Jurkat, Clone E6-1 (cell line): ENCODE measurements at places on chromosomes 12 and 14.

- DNase-seq: no peak
These were observed 12.5 kb upstream of the INF2 start for GRCh38 chr14:104676694-104677511.

DNA sequence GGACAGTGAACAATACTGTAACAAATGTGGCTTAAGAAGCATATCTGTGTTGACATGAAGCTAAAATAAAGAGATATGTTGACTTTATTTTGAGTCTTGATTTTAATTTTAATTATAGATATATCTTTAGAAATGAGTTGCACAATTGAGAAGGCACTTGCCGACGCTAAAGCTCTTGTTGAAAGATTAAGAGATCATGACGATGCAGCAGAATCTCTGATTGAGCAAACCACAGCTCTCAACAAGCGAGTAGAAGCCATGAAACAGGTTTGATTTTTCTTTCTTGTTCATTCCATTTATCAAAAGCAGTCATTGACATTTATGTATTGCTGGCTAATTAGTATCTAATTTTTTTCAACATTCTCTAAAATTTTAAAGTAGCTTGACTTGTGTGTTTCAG is 15.8 kb downstream of the FGFR1OP2 start:
- no peak for DNase-seq

DNA sequence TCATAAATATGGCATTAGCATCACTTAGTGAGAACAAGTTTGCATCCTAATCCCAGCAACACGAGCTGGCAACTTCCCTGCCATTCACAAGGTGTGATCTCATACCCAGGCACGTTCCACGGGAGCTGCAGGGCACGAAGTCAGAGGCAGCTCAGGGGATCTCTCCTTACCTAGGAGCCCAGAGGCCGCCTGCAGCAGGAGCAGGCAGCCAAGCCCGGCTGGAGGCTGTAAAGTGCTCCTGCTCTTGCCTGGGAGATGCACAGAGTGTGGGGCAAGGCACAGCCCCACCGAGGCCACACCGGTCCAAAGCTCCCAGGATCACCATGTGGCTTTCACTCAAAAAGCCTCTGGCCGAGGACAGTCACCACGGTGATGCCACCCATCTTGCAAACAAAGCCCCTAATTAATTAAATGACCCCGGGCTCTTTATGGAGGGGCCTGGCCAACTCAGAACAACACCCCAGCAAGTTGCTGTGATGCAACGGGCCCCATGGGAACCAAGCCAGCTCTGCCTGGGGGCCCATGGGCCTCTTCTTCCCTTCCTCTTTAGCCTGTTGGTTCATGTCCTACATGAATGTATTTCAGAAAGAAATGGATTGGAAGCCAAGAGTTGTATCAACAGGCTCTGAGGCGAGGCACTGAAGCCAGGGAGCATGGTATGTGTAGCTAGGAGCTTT is 26.5 kb downstream of the NUAK1 start:
- DNase-seq: no peak

- DNase-seq: no peak
These were observed 39.9 kb upstream of the BICDL1 start for GRCh38 chr12:119949145-119949544.

DNA sequence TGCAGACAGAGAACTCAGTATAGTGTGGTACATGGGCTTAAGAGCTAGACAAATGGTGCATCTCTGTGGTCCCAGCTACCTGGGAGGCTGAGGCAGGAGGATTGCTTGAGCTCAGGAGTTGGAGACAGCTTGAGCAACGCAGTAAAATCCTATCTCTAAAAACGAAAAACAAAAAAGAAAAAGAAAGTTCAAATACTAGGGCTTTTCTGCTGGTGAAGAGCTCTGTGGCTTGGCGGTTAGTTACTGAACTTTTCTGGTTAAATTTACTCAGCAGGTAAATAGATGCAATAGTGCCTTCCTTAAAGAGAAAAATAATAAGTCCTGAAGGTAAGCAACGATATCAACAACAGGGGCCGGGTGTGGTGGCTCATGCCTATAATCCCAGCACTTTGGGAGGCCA is 31.4 kb upstream of the RAP1B start:
- peak; percentile 55 for DNase-seq

- DNase-seq: no peak
These were observed 7.1 kb upstream of the WASHC4 start for GRCh38 chr12:105100207-105100985.

DNA sequence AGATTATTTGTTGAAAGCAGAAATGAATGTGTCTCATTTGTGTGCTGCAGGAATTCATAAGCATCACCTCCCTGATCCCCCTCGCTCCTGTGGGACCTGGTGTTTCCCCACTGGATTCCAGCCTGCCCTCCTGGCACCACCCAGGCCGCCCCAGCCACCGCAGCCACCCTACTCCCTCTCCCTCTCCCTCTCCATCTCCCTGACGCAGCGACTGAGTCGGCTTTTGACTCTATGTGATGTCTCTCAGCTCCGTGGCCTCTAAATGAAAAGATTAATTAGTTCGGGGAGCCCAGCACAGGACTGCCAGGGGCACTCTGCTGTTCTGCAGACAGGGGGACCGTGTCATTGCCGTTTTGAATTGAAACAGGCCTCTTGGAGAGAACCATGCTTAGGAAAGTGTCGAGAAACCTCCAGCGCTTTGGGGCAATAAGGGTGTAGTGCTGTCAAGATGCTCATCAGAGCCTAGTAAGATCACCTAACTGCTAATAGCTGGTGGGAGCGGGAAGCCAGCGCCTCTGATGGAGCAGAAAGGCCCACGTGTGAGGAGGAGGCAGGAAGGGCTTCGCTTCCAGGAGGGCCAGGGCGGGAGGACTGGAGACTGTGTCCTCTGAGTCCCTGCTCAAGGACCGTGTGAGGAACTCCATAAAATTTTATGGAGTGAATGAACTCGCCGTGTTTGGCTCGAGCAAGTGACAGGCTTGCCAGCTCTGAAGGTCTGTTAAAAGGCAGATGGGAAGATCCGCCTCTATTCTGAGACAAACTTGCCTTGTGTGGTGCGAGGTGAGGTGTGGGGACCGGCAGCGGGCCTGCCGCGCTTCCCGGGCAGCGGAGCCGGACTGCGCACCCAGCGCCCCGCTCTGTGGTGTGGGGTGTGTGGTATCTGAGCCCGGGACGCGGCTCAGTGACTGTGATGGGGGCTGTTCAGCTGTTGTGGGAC is 157.4 kb upstream of the C14orf180 start:
- no peak for DNase-seq

GRCh38 chr12:118356809-118357256 is 15.9 kb downstream of the TAOK3 start:
- no peak for DNase-seq

GRCh38 chr12:13163868-13164635 is 32.5 kb upstream of the EMP1 start:
- no peak for DNase-seq

GRCh38 chr12:106652510-106653015 is 69.8 kb downstream of the RFX4 start:
- DNase-seq: no peak

GRCh38 chr12:130989391-130989790 is 35.7 kb downstream of the ADGRD1 start:
- DNase-seq: no peak

- no peak for DNase-seq
These were observed 54.8 kb upstream of the DYRK2 start for GRCh38 chr12:67593461-67594330.

DNA sequence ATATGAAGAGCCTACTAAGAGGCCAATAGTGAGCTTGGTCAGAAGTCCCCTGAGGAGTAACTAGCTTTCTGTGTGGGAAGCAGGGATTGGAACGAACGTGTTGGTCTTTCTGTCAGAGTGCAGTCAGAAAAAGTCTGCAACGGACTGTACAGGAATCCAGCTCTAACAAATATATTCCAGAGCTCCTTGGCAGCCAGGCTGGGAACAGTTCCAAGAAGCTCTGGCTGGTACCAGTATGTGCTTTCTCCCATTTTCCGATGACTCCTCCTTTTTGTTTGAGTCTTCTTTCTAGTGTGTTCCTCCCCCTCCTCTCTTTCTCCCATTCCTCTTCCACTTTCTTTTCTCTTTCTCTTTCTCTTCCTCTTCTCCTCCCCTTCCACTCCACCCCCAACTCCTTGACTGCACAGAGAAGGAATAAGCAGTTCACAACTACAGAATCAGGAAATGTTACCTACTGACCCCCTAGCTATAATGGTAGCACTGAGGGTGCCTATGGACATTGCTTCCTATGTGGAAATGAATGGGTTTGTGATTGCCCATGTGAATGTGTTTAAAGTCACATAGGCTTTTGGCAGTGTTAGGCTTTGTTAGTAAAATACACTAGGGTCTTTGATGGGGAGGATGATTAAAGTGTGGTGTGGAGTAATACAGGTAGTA is 59.9 kb downstream of the TTLL5 start:
- DNase-seq: no peak

- DNase-seq: no peak
These were observed 254.4 kb upstream of the CCDC196 start for GRCh38 chr14:66231820-66232219.

GRCh38 chr14:69326611-69327010 is 66.7 kb downstream of the GALNT16 start:
- DNase-seq: no peak

DNA sequence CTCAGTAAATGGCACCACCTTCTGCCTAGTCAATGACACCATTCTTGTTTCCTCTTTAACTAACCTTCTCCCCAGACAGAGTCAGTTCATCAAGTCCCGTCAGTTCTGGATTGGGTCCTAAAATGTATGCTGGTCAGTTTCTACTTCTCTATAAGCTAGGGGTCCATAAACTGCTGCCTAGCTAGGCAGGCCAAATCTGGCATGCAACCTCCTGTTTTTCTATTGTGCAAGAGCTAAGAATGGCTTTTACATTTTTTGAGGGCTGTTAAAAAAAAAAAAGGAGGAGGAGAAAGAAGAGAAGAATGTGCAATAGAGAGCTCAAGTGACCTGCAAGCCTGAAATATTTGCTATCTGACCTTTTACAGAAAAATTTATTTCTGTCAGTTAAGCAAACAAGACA is 6.4 kb upstream of the TMED10 start:
- no peak for DNase-seq

DNA sequence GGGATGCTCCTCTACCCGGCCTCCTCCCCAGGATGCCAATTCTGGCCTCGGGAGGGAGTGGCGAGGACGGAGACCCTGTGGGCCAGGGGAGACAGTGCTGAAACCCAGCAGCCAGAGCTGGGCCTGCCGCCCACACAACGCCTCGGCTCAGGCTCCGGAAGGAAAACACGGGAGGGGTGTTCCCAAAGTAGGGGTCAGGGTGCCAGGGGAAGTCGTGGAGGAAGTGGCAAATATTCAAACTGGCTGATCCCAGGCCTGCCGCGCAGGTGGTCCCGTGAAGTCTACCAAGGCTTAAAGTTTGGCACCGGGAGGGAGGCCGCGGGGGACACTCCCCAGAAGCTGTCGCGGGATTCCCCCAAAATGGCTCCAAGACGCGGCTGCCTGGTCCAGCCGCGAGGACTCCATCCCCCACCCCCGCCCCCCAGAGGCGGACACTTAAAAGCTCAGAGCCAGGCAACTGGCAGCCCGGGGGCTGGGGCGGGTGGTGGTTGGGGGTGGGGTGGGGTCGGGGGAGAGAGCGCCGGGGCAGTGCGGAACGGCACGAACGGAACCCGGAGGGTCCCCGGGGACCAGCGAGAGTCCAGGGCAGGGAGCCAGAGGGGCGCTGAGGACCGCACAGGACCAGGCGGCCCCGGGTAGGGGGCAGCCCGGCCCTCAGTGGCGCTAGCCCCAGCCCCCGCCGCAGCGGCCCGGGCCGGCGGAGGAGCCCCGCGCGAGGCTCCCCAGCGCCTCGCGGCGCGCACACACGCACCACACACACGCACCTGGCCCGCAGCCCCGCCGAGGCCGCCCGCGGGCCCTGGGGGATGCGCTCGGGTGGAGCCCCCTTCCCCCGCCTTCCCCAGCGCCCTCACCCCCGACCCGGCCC is 20.0 kb downstream of the BEGAIN start:
- no peak for DNase-seq
